ENCODE measurements at places on chromosomes 16 and 17. TPM values are rescaled to one million over a fixed set of nuclear protein-coding genes. Genes with fewer than 3 reads are reported as not detected.

CCL5 gene
- not detected for total RNA-seq

CARD14 gene
- total RNA-seq, result 0.47 TPM

ZNF205 gene
- total RNA-seq, result 12.1 TPM

SPATA20 gene
- 67.0 TPM for total RNA-seq

CCL1 gene
- total RNA-seq, result not detected

FOXN1 gene
- not detected for total RNA-seq

ZNF423 gene
- 0.69 TPM for total RNA-seq

PDIA2 gene
- under 0.01 TPM for total RNA-seq

TMIGD1 gene
- total RNA-seq, result not detected

WNT3 gene
- 0.32 TPM for total RNA-seq

VMO1 gene
- total RNA-seq, result 1.2 TPM

NACA2 gene
- total RNA-seq, result not detected

TAF15 gene
- 46.5 TPM for total RNA-seq

PMP22 gene
- 174 TPM for total RNA-seq

SLC6A2 gene
- not detected for total RNA-seq
